ENCODE measurements at places on chromosomes 5 and 9.

DNA sequence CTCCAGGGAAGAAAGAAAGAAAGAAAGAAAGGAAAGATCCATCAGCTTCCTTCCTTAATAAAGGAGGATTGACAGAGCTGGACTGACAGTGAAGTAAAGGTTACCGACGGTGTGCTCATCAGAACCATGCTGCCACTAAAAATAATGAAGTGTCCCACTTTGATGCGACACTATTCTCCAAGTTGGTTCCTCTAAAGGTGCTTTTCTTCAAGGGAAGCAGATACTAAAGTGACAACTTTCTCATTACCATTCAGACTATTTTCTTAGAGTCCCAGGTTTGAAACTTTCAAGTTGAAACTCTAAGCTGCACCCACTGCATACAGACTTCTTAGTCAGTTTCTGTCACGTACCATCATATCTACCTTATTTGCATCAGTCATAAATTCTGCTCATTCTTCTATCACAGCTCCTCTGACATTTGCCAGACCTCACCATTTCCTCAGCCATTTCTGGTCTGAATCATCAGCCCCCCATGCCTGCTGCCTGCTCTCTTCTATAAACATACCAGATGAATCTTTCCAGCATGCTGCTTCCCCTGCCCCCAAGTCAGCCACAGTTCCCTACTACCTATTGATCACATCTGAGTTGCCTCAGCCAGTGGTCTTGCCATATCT lies 177.6 kb downstream of the DEPDC1B start:
- DNase-seq: no peak

DNA sequence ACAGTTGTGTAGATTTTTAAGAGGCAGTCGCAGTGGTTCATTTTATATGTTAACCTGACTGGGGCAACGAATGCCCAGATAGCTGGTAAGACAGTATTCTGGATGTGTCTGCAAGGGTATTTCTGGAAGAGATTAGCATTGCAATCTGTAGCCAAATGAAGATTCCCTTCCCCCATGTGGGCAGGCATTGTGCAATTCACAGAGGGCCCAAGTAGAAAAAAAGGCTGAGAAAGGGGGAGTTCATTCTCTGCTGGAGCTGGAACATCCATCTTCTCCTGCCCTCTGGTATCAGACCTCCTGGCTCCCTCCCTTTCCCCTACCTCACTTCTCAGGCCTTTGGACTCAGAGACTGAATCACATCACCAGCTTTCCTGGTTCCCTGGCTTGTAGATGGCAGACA lies 70.6 kb downstream of the TENT4A start:
- DNase-seq: no peak

- DNase-seq: no peak
Measured at GRCh38 chr9:91060520-91061343, 259.1 kb downstream of the SYK start.

DNA sequence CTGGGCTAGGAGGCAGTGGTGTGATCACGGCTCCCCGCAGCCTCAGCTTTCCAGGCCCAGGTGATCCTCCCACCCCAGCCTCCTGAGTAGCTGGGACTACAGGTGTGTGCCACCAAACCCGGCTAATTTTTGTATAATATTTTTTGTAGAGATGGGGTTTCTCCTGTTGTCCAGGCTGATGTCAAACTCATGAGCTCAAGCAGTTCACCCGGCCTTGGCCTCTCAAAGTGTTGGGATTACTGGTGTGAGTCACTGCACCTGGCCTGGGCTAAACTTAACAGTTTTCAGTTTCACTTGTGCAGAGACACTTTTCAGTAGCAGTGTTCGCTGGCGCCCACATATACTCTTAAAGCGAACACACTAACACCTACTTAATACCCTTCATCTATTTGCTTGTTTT lies 205.6 kb upstream of the ZNF608 start:
- no peak for DNase-seq

GRCh38 chr5:139910036-139910435 lies 114.4 kb downstream of the PSD2 start:
- DNase-seq: no peak

- no peak for DNase-seq
Measured at GRCh38 chr5:107023732-107024131, 647.0 kb downstream of the EFNA5 start.

DNA sequence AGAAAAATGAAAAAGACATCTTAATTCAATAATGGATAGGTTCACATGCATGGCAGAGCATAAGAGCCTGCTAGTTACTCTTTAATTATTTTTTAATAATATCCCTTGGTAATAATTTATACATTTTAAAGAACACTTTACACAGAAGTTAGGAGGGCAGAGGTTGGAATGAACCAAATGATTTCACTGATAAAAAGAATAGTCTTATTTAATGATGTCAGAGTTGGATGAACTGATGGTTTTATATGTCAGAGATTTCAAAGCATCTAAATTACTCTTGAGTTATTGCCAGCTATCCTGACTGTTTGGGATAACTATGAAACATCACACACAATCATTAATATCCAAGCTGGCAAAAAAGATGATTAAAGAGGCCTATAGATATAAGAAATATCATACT lies 244.8 kb downstream of the CSNK1G3 start:
- no peak for DNase-seq

GRCh38 chr5:111993242-111993641 lies 236.2 kb upstream of the NREP start:
- no peak for DNase-seq

- DNase-seq: no peak
Measured at GRCh38 chr5:80376557-80376956, 31.3 kb upstream of the ZFYVE16 start.

DNA sequence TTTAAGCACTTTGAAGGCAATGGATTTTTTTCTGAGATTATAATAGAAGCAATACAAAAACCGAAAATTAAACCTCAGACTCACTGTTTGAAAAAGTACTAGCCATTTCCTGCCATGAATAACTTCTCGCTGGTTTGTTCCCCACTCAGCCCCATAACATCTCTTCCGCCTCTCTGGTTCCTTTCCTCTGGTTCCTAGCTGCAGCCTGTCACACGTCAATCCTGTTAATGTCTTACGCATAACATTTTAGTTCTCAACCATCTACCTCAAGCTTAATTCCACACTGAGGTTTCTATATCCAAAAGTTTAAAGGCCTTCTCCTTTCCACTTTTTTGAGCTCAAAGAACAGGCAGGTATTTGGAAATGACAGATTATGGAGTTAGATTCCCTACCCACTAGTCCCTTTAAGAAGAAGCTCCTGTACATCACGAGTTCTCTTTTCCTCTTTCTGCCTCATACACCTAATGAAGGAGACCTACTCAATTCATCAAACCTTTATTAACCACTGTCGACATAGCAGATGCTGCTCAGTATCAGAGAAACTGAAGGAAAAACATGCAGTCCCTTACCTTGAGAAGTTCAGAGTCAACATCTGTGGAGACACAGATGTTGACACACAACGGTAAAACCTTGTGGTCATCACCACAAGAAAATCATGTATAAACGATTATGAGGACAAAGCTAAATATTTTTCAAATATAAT lies 243.0 kb upstream of the PTGER4 start:
- no peak for DNase-seq

GRCh38 chr5:124986667-124987066 lies 240.2 kb upstream of the ZNF608 start:
- DNase-seq: no peak

GRCh38 chr5:181001947-181002346 lies 13.3 kb downstream of the BTNL3 start:
- DNase-seq: no peak

DNA sequence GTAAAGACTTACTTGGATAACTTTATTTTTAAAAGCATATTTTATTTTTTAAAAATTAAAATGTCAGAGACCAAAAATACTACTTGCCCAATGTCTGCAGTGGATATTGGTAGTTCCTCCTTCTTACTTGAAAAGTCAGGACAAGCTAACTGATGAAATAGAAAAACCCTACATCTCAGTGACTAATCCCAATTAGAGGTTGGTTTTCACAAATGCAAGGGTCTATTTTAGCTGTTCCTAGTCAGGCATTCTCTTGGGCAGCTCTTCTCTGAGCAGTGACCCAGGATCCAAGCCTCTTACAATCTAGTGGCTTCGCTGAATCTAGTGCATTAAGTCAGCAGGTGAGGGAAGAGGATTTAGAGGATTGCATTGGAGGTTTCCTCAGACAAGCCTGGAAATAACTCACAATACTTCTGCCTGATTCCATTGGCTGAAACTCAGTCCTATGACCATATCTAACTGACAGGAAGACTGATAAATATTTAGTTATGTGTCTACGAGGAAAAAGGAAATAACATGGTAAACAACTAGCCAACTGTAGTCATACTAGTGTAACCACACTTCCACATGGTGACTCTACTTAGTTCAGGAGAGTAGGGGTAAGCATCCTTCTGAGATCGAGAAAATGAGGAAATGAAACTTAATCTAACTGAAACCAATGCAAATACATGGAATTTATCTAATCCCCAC lies 34.2 kb upstream of the MIER3 start:
- DNase-seq: no peak

GRCh38 chr9:1461812-1462211 lies 411.7 kb downstream of the DMRT2 start:
- no peak for DNase-seq

DNA sequence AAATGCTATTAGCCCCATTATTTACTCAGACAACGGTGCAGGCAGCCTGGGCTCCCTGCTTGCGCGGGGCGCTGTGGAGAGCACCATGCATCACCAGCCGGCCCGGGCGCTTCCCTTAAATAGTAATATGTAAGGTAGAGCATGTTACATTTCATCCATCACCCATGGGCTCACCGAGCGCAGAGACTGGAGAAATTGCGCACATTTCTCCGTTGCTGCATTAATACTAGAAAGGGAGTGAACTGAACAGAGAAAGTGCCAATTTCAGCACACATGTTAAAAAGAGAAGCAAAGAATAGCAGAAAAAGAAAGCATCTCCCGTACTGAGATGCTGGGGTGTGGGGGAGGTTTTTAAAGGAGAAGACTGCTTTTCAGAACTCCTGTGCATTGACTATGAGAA lies 400.3 kb downstream of the ZSWIM6 start:
- DNase-seq: no peak

DNA sequence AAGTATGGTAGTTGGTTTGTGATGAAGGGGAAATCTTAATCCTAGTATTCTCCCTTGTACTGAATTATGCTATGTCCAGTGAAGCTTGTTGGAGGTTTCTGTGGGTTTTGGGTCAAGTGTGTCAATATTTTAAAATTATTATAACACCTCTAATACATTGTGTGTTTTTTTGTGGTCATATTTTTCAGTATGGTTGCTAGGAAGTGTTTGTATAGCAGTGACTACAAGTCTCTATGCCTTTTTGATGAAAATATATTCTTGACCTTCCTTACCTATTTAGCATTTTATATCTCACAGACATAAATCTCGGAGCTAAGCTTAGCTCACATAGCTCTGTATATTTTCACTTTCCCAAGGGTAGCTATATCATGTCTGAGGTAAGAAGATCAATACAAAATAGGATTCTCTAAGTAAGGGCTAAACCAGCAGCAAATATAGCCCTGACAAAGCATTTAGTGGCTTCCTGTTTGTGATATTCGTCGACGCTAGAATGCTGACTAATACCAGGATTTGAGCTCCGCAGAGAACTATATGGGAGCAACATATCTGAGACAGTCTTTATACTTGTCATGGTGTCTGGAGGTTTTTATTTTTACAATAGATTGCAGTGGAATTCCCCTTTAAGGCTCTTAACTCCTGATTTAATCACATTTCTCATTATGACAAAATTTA lies 82.3 kb downstream of the MACIR start:
- DNase-seq: no peak

DNA sequence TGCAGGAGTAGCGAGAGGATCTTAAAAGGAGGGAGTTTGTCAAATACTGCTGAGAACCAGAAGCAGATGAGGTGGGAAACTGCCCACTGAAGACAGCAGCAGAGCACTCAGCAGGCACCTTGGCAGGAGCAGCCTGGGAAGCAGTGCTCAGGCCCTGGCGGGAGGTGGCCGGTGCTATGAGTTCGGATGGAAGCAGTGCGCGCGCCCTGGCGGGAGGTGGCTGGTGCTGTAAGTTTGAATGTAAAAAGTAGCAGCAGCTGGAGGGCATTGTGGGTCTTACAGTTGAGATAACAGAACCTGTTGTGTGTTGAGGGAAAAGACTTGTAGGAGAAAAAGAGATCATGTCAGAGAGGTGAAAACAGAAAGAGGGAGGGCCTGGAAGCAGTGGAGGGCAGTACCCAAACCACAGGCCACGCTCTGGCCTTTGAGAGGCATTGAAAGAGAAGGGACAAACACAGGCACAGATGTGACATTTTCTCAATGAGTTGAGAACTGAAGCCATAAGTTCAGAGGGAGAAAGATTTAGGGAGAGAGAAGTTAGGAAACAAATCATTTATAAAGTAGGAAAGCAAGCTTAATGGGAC lies 130.9 kb downstream of the ERCC6L2 start:
- DNase-seq: no peak

DNA sequence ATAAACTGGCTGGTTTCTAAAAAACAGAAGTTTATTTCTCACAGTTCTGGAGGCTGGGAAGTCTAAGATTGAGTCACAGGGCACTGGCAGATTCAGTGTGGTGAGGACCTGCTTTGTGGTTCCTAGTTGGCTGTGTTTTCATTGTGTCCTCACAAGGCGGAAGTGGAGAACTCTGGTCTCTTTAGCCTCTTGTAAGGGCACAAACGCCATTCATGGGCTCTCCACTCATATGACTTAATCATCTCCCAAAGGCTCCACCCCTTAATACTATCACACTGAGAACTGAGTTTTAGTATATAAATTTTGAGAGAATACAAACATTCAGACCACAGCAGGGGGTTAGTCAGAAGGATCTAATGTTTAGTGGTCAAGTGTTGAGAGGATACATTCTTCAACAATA lies 208.2 kb downstream of the SEC61B start:
- DNase-seq: no peak

Measured in NCI-H1694 treated with DMSO at 0.1 percent for 48 hours (cell line).